ENCODE measurements at places on chromosomes 3 and 15.

DNA sequence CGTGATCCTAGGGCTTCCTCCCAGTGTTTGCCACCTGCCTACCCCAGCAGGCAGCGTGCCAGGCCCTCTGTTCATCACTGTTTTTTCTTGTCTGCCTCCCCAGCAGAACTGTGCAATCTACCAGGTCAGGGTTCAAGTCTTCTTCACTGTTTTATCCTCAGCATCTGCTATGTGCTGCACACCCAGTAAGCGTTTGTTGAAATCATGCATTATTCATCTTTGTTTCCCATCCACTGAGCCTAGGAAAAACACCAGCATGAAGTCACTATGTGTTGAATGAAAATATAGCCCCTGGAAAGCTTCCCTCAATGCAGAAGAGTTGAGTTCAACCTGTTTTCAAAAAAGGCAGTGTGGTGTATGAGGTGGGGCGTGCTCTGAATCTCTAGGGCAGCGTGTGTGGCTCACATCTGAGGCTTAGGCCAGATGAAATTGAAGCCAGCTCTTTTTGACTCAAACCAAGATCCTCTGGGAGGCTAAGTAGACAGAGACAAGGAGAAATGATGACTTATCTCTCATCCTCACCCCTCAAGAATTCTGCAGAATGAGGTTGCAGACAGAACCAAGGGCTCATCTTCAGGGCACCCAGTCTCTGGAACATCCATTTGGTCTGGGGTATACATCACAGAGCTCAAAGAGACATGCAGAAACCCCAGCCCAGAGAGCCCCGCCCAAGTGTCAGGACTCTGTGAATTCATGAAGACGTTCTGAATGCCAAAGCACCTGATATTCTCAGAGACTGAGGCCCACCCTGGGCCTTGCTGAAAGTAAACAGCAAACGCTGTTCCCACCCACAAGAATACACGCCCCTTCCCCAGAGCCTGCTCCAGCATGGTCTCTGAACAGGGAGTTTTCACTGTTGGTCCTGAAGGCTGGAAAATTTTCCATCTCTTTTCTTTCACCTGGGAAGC is 5.7 kb upstream of the CAV3 start:
- no peaks in the 10 kb centered on the region for H3K4me1 ChIP-seq
- no peaks in the 10 kb centered on the region for H3K36me3 ChIP-seq
- no peak overlapping the region for H3K27ac ChIP-seq
- H3K4me3 ChIP-seq, result no peak overlapping the region

DNA sequence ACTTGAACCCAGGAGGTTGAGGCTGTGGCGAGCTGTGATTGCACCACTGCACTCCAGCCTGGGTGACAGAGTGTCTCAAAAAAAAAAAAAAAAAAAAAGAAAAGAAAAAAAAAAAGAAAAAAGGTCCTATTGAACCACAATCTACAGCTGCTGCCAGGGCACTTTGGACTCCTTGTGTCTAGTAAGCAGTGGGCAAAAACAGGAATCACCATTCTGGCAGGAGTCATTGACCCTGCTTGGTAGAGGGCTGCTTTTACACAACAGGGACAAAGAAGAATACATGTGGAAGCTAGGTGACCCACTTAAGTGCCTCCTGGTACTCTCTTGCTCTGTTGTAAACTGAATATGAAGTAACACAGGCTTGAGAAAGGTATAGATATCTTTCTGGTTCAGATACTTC is 14.6 kb upstream of the PCCB start:
- H3K27ac ChIP-seq, result no peak overlapping the region
- no peaks in the 10 kb centered on the region for H3K27me3 ChIP-seq
- DNase-seq, result no peak

GRCh38 chr3:127419641-127420553 is 132.1 kb upstream of the PRR20G start:
- no peaks in the 10 kb centered on the region for H3K36me3 ChIP-seq
- no peak overlapping the region for H3K4me3 ChIP-seq
- no peaks in the 10 kb centered on the region for H3K4me1 ChIP-seq
- H3K27ac ChIP-seq, result no peak overlapping the region
- no peak for DNase-seq
- no peaks in the 10 kb centered on the region for H3K27me3 ChIP-seq

- H3K27ac ChIP-seq, result no peak overlapping the region
- no peaks in the 10 kb centered on the region for H3K27me3 ChIP-seq
- DNase-seq, result no peak
- no peaks in the 10 kb centered on the region for H3K4me1 ChIP-seq
Measured at GRCh38 chr3:170614214-170614966, 28.5 kb upstream of the SLC7A14 start.

DNA sequence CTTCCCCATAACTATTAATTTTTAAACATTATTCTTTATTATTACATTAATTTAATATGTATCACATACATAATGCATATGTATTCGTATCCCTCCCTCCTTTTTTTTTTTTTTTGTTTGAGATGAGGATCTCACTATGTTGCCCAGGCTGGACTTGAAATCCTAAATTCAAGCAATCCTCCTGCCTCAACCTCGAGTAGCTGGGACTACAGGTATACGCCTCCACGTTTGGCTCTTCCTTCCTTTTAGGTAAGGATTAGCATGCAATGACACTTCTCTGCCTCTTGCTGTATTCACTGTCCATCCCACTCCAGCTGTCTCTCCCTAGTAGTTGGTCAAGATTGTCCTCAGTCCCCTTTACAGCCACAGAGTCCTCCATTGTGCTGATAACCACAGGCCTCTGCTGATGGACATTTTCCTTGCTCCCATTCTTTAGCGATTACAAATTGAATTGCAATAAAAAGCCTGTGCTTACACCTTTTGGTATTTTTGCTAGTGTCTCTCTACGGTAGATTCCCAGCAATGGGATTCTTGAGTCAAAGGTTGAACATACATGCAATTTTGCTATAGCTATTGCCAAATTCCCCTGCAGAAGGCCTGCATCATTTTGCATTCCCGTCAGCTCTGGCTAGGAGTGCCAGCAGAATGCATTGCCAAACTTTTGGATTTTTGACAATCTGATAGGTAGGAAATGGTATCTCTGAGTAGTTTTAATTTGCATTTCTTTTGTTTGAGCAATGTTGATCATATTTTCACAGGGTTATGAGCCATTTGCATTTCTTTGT is 156.6 kb downstream of the SMAD6 start:
- DNase-seq, result no peak
- H3K27ac ChIP-seq, result no peak overlapping the region
- no peaks in the 10 kb centered on the region for H3K4me1 ChIP-seq
- no peaks in the 10 kb centered on the region for H3K36me3 ChIP-seq
- H3K27me3 ChIP-seq, result no peaks in the 10 kb centered on the region
- no peak overlapping the region for H3K4me3 ChIP-seq

DNA sequence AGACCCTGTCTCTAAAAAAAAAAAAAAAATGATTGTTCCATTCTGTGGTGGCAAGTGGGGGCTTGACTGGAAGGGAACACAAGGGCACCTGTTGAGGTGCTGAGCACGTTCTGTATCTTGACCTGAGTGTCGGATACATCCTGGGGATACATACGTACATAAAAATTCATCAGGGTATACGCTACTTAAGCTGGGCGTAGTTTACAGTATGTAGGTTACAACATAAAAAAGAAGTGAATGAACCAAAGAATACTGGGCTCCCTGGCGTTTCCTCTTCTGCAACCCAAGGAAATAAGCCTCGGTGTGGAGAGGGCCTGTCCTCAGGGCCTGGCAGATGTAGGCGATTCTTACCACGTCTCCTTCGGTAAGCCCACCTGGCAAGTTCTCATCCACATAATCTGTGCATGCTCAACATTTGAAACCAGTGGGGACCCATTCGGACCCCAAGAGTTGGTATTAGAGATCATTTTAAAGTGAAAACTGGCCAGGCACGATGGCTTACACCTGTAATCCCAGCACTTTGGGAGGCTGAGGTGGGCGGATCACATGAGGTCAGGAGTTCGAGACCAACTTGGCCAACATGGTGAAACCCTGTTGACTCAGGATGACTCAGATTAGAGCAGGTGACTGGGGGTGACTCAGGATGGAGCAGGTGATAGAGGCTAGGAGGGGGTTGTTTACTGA is 5.1 kb upstream of the MUC20 start:
- H3K27me3 ChIP-seq, result no peaks in the 10 kb centered on the region
- no peak overlapping the region for H3K4me3 ChIP-seq
- no peaks in the 10 kb centered on the region for H3K4me1 ChIP-seq
- H3K36me3 ChIP-seq, result peaks cover 4% of the 10 kb centered on the region

GRCh38 chr3:152591515-152591914 is 243.4 kb upstream of the P2RY1 start:
- no peak overlapping the region for H3K27ac ChIP-seq
- H3K27me3 ChIP-seq, result no peaks in the 10 kb centered on the region
- no peak for DNase-seq
- no peaks in the 10 kb centered on the region for H3K36me3 ChIP-seq
- H3K4me1 ChIP-seq, result peaks cover 2% of the 10 kb centered on the region
- no peak overlapping the region for H3K4me3 ChIP-seq

DNA sequence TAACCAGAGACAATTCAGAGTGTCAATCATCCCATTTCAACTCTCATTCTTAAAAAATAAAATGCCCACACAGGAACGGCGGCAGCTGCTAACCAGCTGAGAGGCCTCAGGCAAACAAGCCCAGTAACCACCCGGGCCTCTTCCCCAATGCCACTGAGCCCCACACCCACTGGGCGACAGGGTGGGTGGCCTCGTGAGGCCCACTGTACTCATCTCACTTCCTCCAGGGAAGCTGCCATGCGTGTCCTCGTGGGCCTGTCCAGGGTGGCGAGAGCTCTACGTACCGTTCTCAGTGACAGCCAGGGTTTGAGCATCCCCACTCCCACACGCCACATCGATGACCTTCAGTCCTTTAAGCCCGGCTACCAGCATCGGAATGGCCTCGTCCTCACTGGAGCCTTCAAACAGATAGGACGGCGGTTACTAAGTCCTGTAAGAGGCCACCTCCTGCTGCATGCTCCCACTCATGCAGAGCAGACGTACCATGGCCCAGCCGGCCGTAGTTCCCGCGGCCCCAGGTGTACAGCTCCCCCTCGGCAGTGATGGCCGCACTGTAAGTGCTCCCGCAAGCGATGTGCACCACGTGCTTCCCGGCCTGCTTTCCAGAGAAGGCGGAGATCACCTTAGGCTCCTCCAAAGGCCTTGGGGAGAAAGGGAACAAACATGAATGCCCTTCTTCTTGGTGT is 56.5 kb downstream of the HERC2 start:
- H3K36me3 ChIP-seq, result no peaks in the 10 kb centered on the region
- no peak overlapping the region for H3K27ac ChIP-seq
- H3K4me1 ChIP-seq, result no peaks in the 10 kb centered on the region
- no peak for DNase-seq
- H3K27me3 ChIP-seq, result no peaks in the 10 kb centered on the region

GRCh38 chr15:72033285-72033684 is 84.7 kb downstream of the MYO9A start:
- H3K27ac ChIP-seq, result no peak overlapping the region
- DNase-seq, result no peak
- H3K27me3 ChIP-seq, result no peaks in the 10 kb centered on the region
- no peaks in the 10 kb centered on the region for H3K4me1 ChIP-seq
- H3K36me3 ChIP-seq, result no peaks in the 10 kb centered on the region

DNA sequence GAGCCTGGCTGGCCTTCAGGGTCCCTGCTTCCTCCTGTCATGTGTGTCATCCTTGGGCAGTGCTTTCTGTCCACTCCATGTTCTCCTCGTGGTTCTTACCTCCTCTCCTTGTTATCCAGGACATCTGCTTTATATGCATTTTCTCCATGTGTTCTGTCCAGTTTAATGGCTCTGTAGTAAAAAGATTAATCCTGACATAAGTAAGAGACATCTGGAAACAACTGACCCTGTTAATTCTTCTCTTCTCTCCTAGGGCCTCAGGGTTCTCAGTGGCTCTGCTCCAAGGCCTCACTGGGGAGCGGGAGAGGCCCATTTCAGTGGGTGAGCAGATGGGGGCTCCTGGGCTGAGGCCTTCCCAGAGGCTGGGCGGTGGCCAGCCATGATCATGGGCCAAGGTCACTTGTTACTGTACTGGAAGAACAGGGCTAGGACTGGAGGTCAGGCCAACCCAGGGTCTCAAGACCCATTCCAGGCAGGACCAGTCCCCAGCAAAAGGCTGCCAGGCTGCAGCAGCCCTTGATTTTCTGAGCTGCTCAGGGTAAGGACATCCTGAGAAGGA is 20.2 kb upstream of the CDCP1 start:
- no peak overlapping the region for H3K4me3 ChIP-seq
- H3K36me3 ChIP-seq, result no peaks in the 10 kb centered on the region
- H3K4me1 ChIP-seq, result no peaks in the 10 kb centered on the region

DNA sequence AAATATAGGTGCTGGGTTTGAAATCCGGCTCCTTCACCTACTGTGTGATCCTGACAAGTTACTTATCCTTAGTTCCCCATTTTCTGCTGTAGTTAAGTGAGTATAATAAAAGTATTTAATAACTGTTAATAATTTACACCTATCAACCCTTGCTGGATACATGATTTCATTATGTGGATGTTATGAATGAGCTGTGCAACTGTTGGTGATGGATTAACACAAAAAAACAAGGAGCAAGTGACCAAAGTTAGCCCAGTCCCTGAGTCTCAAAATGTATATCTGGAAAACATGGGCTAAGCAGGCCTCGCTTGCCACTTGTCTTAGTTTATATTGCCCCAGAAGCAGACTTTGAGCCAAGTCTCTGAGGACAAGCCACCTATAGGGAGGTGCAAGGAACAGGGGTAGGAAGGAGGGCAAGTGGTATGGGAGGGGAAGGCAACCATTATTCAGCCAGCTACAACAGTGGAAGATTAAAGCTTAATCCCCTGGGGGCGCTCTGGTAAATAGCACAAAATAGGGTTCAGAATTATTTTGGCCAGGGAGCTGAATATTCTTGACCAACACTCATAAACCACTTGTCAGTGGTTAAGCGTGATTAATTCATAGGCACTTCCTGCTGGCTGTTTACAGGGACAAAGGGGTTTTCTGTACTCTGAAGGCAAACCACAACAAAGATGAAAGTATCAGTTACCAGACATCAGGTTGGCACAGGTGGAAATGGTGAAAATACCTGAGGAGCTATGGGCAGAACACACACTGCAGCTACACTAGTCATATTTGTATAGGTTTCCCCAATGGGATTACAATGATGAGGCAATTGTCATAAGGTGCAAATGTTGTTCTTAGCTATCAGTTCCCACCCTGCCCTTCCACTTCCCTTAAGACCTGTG is 76.2 kb downstream of the TRIM42 start:
- H3K36me3 ChIP-seq, result no peaks in the 10 kb centered on the region
- no peaks in the 10 kb centered on the region for H3K27me3 ChIP-seq
- H3K4me3 ChIP-seq, result no peak overlapping the region
- no peak overlapping the region for H3K27ac ChIP-seq
- no peaks in the 10 kb centered on the region for H3K4me1 ChIP-seq

GRCh38 chr3:48069339-48069738 is 53.1 kb upstream of the MAP4 start:
- no peak for DNase-seq
- H3K4me3 ChIP-seq, result no peak overlapping the region
- no peak overlapping the region for H3K27ac ChIP-seq

- no peak for DNase-seq
- H3K4me3 ChIP-seq, result no peak overlapping the region
- peaks cover 2% of the 10 kb centered on the region for H3K36me3 ChIP-seq
- H3K27me3 ChIP-seq, result no peaks in the 10 kb centered on the region
- H3K4me1 ChIP-seq, result no peaks in the 10 kb centered on the region
Measured at GRCh38 chr15:78033864-78034263, 43.6 kb downstream of the TBC1D2B start.

DNA sequence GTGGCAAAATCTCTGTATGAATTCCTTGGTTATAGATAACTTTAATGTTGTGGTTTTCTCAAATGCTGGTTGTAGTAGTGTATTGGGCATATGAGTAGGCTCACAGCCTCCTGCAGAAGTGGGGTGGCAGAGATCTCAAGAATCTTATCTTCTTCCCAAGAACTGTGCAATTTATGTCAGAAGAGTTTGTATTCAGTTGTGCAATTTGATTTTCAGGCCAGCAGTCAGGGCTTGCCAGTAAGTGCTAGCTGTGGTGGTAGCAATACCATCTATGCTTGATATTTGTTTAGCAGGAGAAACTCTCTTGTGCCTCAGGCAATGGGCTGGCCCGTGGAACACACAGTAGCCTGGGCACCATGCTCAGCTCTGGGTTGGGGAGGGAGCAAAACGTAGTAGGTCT is 58.4 kb upstream of the GOLIM4 start:
- H3K4me1 ChIP-seq, result no peaks in the 10 kb centered on the region
- no peak for DNase-seq
- no peaks in the 10 kb centered on the region for H3K36me3 ChIP-seq

Measured in aorta (tissue), 5 donors.